Pulmonary artery endothelial cell (primary cell): ENCODE measurements at places on chromosomes 5 and 9. TPM values are rescaled to one million over a fixed set of nuclear protein-coding genes. Genes with fewer than 3 reads are reported as not detected.

Gene MOB3B
- 0.07 TPM in 2 replicates for total RNA-seq

GRCh38 chr5:135230251-135230925 is 168.6 kb downstream of the MACROH2A1 start:
- DNase-seq, result no peak

Gene MSH3
- 8.4 and 9.3 TPM in 2 replicates for total RNA-seq

Gene GGTA1
- 0.18 and 0.53 TPM in 2 replicates for total RNA-seq

DNA sequence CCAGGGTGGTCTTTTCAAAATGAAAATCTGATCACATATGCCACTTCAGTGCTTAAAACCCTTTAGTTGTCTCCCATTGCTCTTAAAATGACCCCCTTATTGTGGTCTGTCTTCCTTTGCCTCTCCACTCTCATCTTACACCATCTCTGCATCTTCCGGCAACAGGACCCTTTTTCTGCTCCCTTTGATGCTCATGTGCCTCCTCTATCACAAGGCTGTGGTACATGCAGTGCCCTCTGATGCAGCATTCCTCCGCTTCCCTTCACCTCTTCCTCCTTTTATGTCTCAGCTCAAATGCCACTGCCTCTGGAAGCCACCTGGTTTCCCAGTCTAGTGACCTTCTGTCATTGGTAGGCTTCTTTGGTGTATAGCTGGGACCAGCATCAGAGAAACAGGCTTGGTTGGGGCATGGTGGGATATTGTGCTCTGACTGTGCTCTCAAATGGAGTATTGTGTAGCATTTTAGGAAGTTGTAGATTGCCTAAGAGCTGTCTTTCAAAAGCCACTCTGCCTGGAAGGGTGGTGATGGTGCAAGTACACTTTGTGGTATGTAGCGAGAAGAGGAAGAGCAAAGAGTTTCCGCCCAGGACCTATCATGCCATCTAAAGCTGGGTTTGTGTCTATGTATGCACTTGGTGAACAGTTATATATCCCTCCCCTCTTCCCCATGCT is 28.1 kb downstream of the ARHGAP26 start:
- DNase-seq, result no peak

Gene MEIKIN
- total RNA-seq, result 0.07 TPM in 1 of 2 replicates, not detected in the other

- DNase-seq, result no peak
Measured at GRCh38 chr5:8840237-8840636, 705.6 kb downstream of the SEMA5A start.

DNA sequence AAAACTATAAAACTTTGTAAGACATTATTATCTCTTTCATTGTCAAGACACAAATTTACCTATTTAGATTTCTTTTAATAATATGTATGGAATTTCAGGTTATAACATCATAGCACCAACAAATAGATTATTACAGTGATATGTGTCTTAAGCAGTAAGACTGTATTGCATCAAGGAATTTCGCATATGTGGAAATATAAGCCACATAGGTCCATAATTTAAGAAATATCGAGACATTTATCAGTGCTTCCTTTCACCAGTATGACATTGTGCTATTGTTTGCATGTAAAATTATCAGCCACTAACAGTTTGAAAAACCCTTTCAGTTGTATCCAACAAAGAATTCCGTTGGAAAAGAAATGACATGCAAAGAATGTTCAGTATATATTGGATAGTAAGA is 186.7 kb upstream of the RASA1 start:
- DNase-seq, result no peak

DNA sequence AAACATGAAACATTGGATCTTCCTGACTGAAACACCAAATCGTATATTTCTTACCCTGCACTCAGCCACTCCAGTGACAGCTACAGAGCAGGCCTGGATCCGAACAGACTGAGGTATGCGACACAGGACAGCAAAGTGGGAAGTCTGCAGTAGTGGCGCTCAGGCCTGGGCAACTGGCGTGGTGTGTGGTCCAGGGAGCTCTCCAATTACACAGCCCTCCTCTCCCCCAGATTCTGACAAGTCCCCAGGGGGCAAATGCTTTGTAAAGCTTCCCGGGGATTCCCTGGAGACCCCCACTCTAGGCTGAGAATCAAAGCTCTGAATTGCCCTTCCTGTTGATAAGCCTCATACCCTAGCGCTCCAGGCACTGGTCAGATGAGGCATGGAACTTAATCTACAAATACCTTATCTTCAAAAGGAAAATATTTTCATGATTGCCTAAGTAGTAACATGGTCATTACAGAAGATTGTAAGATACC is 104.8 kb upstream of the ERCC6L2 start:
- DNase-seq, result no peak

Gene PCDHGC5
- total RNA-seq, result 0.33 and 0.53 TPM in 2 replicates

GRCh38 chr5:141298376-141298775 is 5.5 kb downstream of the SLC25A2 start:
- no peak for DNase-seq

Gene CAPSL
- not detected in 2 replicates for total RNA-seq

- DNase-seq, result peak; percentile 13
Measured at GRCh38 chr5:42583322-42583721, 160.1 kb downstream of the GHR start.

GRCh38 chr9:93064392-93065134 is 6.1 kb downstream of the SUSD3 start:
- no peak for DNase-seq

Gene LCN10
- total RNA-seq, result under 0.01 TPM in 1 of 2 replicates, not detected in the other

- no peak for DNase-seq
Measured at GRCh38 chr9:81844131-81844567, 84.1 kb upstream of the SPATA31D4 start.

DNA sequence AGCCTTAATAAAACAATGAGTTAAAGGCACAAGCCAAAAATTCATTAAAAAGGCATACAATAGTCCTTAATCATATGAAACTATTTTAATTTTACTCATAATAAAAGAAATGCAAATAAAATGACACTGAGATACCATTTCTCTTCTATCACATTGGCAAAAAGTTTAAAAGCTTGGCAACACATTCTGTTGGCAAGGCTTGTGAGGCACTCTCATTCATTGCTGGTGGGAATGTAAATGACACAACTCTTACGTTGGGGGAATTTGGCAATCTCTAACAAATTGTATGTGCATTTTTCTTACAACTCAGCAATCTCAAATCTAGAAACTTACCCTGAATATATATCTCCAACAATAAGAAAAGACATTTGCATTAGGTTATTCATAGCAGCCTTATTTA is 111.6 kb downstream of the PRELID2 start:
- DNase-seq, result no peak
